Renal cortex interstitium (tissue), 15 donors: ENCODE measurements at places on chromosomes 2 and 18.

- DNase-seq: no peak
These were observed 433 bp upstream of the MFF start for GRCh38 chr2:227324642-227324994.

DNA sequence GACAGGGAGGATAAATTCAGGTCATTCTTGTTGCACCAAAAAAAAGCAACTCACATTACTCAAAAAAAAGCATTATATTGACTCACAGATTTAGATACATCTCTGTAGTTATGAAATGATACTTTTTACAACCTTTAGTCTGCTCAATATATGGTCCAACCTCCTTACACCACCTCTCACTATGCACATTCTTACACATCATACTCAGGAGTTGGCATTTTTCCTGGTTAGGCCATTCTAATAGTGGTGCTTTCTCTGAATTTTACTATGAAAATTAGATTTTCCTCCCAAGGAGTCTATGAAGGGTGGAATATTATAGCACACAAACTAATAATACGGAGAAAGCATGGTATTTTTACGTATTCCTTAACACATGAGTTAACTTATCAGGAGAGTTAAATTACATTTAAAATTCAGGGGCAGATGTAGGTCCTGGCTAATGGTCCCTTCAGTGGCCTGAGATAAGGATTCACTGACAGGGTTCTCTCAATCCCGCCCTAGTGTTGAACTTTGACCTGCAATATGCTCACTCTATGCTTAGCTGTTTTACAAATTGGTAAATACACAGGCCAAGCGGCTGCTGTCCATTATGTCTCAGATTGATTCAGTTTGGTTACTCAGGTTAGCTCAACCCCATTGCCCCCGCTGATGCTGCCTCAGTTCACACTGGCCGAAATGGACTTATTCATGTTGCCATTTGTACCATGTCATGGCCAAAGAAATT is 153.6 kb downstream of the NCKAP5 start:
- DNase-seq: no peak

DNA sequence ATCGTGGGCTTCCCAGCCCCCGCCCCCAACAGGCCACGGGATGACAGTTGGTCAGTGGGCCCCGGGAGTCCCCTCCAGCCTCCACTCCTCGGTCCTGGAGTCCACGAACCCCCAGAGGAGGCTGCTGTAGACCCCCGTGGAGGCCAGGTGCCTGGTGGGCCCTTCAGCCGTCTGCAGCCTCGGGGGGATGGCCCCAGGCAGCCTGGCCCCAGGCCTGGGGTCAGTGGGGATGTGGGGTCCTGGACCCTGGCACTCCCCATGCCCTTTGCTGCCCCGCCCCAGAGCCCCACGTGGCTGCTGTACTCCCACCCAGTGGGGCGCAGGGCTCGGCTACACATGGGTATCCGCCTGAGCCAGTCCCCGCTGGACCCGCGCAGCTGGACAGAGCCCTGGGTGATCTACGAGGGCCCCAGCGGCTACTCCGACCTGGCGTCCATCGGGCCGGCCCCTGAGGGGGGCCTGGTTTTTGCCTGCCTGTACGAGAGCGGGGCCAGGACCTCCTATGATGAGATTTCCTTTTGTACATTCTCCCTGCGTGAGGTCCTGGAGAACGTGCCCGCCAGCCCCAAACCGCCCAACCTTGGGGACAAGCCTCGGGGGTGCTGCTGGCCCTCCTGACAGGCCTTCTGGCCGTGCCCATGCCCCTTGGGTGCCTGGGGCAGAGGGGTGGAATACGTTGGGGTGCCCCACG is 7.6 kb downstream of the NEU4 start:
- no peak for DNase-seq

GRCh38 chr2:226124548-226125011 is 675.0 kb downstream of the IRS1 start:
- DNase-seq: no peak
